ENCODE measurements at places on chromosomes 4 and X.

DNA sequence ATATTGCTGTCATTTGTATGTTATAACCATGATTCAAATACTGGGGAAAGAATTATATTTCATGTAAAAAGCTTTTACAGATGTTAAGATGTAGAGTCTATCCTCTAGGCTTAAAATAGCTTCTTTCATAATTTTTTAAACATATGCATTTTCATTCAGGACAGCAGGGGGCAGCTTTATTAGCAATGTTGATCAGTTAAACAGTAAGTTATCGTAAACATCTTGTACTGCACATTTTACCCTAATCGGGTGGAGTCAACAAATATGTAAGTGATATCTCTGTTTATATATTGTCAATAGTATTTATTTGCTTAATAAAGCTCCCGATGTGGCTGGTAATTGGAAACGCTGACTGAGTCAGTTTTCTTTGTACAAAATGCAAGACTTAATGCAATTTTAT is 142.5 kb upstream of the MED14 start:
- no peak for DNase-seq

GRCh38 chrX:139762400-139763183 is 54.6 kb upstream of the MCF2 start:
- DNase-seq: no peak

GRCh38 chr4:23878912-23879732 is 10.7 kb downstream of the PPARGC1A start:
- DNase-seq: peak; percentile 21

DNA sequence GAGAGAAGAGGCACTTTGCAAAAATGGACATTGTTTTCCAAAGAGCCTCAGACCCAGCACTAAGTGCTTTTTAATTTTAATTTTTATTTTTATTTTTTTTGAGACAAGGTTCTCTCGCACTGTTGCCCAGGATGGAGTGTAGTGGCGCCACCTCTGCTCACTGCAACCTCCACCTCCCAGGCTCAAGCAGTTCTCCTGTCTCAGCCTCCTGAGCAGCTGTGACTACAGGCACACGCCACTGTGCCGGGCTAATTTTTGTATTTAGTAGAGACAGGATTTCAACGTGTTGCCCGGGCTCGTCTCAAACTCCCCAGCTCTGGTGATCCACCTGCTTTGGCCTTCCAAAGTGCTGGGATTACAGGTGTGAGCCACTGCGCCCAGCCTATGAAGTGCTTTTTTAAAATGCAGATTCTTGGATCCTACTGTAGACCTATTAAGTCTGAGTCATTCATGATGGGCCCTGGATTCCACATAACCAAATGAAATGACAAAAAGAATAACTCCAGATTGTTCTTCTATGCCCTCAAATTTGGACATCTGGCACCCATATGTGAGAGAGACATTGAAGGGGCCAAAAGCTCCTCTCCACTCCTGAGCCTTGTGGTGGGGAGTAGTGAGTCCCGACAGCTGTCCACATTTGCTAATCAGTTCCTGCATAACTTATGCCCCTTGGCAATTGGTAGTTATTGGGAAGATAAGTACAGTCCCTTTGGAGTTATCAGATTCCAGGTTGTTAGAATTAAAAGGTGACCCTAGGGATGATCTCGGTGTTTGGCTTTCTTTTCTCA is 3.6 kb downstream of the NOCT start:
- DNase-seq: no peak

DNA sequence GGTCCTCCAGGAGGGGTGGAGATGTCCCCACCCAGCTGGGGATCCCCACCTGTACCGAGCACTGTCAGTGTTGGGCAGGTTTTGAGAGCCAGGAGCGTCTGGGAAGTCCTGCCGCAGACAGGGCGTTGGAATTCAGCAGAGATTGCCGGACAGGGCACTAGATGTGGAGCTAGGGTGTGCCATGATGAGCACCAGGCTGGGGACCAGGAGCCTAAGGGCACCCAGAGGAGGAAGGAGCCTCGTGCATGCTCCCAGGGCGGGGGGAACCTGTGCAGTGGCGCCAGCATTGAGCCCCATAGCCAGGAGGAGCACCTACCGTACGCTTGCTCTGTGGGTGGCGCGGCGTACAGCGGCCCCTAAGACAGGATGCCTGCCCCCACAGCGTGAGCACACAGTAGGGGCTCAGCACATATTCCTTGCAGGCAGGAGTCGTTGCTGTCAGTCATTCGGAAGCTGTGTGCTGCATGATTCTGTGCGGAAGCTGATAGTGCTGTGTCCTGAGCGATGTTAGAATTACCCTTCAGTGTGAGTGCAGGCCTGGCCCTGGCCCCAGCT is 18.8 kb upstream of the TADA2B start:
- DNase-seq: no peak

- DNase-seq: peak; percentile 40
Observed at GRCh38 chrX:10017872-10018271, 50.7 kb downstream of the CLDN34 start.

Data from GM23338 (cell line).